ENCODE measurements at places on chromosomes 6 and 20.

DNA sequence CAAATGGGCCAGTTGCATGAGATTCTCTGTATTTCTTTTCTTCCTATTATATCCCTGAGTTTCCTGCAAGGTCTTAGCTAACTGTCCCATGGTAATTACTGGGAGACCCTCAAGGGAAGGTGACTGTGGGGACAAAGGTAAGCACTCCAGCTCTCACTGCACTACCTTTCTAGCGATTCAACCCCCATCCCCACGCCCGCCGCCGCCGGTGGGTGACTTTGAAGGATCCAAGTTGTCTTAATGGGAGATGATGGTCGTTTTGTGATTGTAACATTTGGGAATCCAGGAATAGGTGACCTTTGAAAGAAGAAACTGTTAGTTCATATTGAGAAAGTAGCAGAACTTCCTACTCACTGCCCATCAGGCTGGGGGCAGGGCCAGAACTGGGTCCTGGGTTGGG, 265.5 kb downstream of the LRFN2 start:
- DNase-seq: no peak

GRCh38 chr6:22381845-22382544, 85.2 kb upstream of the PRL start:
- no peak for DNase-seq

GRCh38 chr6:42315991-42316970, 98.6 kb upstream of the MRPS10 start:
- DNase-seq: no peak

DNA sequence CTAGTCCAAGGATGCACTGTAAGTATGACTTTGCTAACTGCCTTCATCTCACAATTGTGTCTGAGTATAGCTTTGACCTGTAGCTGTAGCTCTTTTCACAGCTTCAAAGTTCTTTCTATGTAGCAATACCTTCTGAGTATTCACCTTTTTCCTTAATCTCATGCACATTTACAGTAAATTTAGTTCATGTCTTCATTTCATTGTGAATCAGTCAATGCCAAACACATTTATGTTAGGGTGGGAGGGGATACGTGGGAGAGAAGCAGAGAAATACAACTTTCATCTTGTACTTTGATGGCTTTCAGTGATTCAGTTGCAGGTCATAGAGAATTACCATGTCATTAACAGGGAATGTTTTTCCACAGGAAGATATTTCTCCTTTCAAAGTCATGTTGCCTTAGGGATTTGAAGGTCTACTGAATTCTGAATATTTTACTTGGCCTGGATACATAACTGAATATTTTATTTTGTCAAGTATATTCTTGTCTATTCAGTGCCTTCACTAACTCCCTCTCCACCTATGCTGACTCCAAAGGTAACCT, 119.2 kb downstream of the TINAG start:
- DNase-seq: no peak

- no peak for DNase-seq
These were observed 43.1 kb downstream of the PTCHD4 start for GRCh38 chr6:48067886-48068277.

DNA sequence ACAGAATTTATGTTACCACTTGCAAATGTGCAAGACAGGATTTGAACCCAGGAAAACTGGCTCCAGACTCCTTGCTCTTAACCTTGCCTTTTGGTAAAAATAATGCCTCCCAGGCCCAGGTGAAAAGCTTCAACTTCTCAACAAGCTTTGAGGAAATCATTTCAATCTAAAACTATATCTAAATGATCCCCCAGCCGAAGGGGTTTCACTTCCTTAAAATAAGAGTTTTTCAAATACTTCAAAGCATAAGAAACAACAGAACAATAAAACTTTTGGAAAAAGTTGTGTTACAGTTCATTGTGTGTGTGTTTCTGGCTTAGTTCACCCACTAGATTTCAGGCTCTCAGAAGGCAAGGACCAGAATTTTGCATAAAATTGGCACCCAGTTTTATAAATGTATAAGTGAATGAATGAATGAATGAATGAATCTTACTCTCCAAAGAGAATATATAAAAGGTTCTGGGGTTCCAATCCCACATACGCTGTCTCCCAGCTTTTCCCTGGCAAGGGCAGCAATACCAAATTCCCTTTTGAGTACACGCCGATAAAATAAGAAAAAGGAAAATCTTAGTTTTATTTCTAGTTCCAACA, 5.4 kb downstream of the OR2H2 start:
- no peak for DNase-seq

DNA sequence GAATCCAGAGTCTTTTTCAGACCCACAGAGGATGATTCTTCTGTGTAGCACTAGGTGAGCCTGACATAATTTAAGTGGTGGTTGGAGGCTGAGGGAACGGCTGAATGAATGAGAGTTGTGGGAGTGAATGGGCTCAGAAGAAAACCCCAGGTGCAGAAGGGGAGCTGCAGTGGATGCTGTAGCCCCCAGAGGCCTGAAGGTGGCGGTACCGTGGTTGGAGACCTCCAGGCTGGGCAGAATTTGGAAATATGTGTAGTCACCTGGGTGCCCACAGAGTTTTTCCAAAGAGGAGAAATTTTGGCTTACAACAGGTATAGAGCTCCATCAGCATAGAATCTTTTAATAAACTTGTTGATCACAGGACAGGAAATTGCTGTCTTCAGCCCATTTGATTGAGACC, 6.5 kb upstream of the RAET1G start:
- peak; percentile 64 for DNase-seq

DNA sequence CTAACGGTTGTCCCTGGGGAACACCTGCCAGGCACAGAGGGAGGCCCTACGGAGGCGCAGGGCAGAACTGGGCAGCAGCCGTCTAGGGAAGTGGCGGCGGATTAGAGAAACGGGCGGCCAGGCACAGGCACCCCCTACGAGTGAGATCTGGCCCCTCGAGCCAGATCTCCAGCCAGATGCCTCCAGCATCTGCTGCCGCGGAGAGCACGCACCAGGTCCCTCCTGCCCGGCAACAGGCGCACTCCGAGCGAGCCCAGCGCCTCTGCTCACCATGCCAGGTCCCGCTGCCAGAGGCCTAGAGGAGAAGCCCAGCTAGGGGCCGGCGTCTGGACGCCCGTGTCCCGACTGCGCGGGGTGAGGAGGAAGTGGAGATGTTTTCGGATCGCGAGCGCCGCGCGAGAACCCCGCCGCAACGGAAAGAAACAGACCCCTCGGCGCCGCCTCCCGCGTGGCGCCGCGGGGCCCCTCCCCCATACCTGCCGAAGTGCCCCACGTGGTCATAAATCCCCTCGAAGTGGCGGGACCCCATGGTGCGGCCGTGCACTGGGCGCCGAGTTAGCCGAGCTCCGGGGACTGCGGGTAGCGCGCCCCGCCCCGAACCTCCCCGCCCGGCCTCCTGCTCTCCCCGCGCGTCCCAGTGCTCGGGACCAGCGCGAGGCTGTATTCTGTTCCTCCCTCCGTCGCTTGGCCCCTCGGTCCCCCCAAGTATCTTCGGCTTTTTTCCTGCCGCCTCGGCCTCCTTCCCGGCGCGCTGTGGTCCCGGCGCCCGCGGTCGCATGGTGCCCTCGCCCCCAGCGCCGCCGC, at the start of gene SLC22A16:
Gene SLC22A16, minus strand, starts transcription at position 568 of the 804 bp plus-strand sequence. Its CDS starts 39 bp downstream, at position 529.
- no peak for DNase-seq

GRCh38 chr6:2968600-2969135, 2.7 kb downstream of the SERPINB6 start:
- no peak for DNase-seq

DNA sequence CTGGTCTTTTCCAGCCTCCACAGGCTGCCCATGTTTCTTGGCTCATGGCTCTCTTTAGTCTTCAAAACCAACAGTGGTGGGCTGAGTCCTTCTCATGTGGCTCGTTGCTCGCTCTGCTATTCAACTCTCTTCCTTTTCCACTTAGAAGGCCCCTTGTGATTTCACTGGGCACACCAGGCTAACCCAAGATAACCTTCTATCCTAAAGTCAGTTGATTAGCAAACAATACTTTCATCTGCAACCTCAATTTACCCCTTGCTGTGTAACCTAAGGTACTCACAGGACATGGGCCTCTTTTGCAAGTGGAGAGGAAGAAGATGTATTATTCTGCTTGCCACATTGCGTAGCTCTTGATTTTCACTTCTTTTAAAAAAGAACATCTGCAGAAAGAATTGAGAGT, 79.6 kb downstream of the UTRN start:
- no peak for DNase-seq

DNA sequence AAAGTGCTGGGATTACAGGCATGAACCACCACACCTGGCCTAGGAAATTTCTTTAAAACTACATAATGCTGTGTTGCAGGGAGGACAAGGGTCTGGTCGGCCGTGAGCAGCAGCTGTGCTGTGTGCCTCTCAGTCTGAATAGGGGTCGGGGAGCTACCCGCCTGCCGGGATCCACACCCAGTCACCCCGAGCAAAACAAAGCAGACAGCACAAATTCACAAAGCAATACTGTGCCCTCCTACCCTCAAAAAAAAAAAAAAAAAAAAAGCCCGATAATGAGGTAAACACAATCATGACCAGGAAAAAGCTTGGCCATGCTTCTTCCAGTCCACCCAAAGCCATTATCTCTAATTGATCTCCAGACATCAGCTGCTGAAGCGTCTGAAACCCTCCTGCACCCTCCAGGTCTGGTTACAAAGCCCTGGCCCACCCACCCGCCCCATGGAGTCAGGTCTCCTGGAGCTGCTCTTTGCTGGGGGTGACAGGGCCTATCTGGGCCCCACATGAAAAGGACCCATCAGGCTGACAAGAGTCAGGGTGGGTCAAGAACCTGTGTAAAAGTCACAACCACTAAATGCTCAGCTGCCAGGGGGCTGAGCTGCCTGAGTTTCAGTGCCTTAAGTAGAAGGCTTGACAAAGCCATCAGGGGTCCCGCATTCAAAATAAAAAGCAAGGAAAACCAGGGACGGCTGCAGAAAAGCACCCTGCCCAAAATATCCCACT, 88.2 kb downstream of the NOL4L start:
- no peak for DNase-seq

GRCh38 chr6:158810155-158811095, 8.7 kb downstream of the EZR start:
- no peak for DNase-seq

DNA sequence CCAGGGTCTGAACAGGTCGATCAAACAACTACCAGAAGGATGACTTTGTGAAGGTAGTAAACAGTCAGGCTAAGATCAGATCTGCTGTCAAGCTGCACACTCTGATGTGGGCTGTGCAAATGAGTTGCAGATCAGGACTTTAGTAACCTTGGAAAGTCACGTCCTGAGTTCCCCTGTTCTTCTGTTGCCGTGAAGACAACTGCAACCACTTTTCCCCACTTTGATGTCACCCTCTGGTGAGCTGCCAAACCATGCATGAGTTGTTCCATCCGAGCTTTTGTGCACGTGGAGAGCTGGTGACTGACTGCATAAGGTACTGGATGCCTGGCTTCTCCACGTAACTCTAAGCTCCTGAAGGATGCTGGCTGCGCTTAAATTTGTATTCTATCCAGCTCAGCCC, 111.0 kb downstream of the CD83 start:
- no peak for DNase-seq

- no peak for DNase-seq
These were observed 18.9 kb upstream of the NXT1 start for GRCh38 chr20:23331450-23332350.

DNA sequence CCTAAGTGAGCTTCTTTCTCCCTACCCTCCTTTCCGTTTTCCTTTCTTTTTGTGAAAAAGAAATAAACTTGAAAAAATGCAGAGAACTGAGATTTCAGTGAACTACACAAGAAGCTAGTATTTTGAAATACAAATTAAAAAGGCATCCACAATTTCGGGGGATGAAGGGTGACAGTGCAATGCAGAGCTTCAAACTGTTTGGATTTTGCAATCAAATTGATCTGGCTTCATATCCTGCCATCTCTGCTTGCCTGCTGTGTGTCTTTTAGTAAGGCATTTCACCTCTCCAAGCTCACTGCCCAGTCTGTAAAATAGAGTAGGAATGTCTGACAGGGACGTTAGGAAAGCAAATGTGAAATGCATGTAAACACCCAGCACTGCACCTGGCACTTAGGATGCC, 258.0 kb downstream of the HACE1 start:
- DNase-seq: no peak

GRCh38 chr6:44133981-44134711, 6.8 kb downstream of the TMEM63B start:
- DNase-seq: no peak

- no peak for DNase-seq
These were observed 64.2 kb upstream of the MYLIP start for GRCh38 chr6:16064671-16065072.

GRCh38 chr20:18272451-18272850, 15.9 kb upstream of the ZNF133 start:
- no peak for DNase-seq

DNA sequence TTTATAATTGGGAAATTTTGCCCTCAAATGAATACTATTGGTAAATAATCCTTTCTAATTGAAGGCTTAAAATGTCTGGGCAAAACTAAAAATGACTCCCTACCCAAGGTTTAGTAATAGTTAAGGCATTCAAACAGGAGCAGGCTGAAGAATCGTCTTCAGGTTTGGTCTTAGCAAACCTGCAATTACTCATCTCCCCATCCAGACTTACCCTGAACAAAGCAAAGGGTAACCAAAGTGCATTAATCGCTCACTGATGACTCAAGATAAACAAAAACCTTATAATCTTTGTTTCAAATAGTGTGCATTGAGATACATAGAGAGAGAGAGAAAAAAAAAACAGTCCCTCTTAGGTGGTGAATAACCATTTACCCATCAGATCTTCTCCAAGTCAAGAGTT, 225.5 kb downstream of the BMP2 start:
- DNase-seq: no peak

DNA sequence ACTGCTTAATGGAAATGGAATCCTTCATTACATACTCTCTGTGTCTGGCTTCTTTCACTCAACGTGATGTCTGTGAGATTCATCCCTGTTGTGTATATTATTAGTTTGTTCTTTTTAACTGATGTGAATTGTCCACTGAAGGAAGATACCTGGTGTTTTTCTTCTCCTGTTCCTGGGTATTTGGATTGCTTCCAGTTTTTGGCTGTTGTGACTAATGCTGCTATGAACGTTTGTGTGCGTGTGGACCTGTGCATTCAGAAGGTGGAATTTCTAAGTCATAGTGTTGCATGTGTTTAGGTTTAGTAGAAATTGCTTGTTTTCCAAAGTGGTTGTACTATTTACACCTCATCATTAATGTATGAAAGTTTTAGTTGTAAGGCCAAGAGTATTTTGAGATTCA, 3.8 kb downstream of the TULP4 start:
- DNase-seq: no peak

Data from activated effector memory CD4-positive, alpha-beta T cell treated with anti-CD3 and anti-CD28 coated beads, Interleukin-2, amount 50 U/mL, for 16 hours (primary cell).